ENCODE measurements at places on chromosomes 3 and 15.

DNA sequence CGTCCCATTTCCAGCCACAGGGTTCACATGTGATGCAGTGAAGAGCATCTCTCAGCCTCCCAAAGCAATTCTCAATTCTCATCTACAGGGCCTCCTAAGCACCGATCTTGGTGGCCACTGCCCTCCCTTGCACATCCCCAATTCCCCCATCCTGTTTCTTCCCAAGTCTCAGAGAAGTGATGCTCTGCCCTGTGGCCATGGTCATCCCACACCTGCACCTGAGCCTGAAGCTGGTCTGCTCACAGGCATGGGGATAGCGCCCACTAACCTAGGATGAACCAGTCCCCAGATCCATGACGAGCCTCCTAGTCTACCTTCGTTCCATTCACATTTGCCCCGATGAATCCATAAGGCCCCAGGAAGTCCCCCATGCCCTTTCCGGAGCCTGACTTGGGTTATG is 201.5 kb downstream of the UACA start:
- no peak for DNase-seq

DNA sequence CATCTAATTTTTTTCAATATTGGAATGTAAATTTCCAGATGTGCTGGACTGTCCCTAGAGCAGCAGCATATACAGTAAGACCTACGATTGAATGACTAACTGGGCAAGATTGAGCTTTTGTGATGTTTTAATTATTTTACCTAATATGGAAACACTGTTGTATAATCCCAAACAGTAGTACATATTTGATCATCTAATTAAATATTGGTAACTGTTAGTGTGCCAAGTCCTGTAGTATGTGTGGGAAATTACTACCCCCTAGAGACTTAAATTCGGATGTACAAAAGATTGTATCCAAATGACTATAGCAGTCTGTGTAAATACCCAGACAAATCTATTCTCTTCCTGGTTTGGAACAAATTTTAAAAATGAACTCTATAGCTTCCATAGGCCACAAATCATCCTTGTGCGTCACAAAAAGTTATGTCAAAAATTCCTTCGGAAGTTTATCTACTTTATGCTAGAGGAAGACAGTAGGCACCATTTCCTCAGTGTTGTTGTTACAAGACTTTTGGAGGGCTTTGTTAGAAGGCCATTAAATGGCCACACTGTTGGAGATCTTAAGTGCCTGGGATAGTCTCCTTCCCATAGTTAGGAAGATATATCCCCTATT is 41.6 kb downstream of the NKIRAS1 start:
- DNase-seq: no peak

DNA sequence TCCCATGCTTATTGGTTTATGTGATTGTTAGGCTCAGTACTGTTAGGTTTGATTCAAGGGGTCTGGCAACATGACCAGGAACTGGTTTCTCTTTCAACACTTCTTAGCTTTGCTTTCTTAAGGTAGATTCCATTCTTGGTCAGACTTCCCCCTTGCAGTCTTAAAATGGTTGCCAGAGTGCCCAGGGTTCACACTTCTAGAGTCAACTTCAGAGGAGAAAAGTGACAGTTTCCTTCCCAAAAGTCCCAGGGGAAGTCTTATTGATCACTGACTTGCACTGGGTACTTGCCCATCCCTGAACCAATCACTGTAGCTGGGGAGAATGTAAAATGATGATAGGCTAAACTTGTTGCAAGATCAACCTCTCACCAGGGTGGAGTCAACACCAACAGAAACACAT is 14.1 kb downstream of the MGLL start:
- DNase-seq: no peak

DNA sequence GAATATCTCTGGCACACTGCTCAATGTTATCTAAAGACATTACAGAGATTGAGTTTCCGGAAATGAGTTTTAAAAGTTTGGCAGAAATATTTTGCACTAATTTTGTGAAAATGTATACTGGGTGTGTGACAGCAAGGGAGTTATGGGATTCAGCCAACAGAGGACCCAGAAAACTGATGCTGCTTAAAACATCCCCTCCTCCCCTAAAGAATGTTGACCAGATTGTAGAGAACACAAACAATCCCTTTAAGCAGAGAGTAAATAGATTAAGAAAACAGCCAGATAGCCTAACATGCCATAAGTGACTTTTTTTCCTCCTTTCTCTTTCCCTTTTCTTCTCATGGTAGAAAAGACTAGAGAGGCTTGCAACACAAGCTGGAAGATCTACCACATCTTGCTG is 928.0 kb upstream of the ALCAM start:
- no peak for DNase-seq

DNA sequence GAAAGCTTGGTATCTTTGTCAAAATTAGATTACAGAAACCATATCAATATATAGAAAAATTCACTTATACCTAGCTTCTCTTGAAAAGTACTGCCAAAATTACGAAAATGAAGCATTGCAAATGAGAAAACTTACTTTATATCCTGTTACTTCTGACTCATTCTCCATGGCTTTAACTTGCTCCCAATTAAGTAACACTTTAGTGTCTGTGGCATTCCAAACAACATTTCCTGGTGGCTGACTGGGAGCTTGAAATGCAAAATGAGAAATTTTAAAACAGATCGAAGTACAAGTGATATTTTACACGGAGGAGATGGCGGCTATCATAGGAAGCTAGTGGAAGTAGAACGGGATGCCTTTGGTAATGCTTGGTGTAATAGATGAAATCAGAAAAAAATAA is 347.3 kb downstream of the CNTN3 start:
- DNase-seq: no peak

DNA sequence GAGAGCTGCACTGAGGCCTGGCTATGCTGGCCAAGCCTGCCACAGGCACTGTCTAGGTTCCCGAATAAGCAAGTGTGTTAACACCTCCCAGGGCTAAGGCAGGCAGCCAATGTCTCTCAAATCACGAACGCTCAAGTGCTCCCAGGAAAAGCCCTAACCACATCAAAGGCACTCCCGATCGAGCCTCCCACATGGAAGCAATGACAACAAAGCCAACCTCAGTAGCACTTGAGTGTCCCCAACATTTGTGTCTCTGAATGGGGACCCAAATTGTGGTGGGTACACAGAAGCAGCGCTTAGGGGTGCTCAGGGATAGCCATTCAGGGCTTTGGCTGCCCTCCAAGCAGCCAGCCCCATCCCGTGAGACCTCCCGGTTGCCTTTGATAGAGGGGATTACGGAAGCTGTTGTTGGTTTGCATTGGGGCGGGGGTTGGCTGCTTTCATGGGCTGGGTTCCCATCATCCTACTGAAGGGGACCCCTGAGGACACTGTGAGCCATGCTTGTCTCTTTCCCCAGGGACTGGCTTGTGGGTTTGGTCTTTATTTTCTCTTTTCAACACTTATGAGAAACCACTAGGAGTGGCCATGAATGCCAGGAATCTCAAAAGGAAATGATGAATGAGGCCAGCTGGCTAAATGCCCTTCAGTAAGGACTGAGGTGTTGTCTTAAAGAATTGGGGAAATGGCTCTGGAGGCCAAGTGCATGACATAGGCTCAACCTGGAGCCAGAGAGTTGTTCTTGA is 234.1 kb upstream of the FEZF2 start:
- no peak for DNase-seq

DNA sequence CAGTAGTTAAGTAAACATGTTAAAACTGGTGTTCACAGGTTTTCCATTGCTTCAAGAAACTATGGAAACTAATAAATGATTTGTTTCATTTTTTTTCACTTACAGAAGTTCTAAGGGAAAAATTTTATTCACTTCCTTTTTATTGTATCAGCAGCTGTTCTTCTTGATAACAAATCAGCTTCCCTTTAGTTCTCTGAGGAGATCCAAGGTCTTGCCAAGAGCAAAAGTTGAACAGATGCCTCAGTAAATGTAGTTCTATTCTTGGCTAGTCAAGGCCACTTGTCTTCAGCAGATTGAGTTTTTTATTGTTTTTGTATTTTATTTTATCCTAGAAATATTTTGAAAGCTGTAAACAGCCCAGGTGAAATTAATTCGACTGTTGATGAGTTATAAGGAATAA is 41.8 kb downstream of the KCNH8 start:
- no peak for DNase-seq

- no peak for DNase-seq
These were observed 102.0 kb downstream of the OTOL1 start for GRCh38 chr3:161598639-161599038.

- no peak for DNase-seq
These were observed 11.0 kb downstream of the ETV5 start for GRCh38 chr3:186097663-186098451.

GRCh38 chr3:182596676-182597410 is 196.5 kb upstream of the ATP11B start:
- DNase-seq: no peak

DNA sequence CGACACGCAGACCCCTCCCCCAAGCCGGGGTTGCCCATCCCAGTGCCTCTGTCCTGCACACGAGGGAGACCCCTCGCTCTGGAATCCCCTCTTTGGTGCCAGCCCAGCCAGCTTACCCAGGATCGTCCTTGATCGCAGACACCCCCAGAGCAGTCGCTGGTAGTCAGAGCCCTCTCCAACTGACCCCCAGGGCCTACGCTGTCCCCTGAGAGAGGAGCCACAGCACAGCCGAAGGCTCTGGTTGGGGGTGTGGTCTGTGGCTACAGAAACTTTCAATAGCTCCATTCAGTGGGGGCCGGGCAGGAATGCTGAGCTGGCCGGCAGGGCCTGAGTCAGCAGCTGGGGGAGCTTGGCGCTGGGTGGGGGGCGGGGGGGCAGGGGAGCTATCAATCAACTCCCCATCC is at the start of gene LCTL:
TSS of gene LCTL (minus strand) at position 258 of the 404 bp plus-strand sequence. CDS start 633 bp downstream, outside the sequence.
- DNase-seq: no peak

DNA sequence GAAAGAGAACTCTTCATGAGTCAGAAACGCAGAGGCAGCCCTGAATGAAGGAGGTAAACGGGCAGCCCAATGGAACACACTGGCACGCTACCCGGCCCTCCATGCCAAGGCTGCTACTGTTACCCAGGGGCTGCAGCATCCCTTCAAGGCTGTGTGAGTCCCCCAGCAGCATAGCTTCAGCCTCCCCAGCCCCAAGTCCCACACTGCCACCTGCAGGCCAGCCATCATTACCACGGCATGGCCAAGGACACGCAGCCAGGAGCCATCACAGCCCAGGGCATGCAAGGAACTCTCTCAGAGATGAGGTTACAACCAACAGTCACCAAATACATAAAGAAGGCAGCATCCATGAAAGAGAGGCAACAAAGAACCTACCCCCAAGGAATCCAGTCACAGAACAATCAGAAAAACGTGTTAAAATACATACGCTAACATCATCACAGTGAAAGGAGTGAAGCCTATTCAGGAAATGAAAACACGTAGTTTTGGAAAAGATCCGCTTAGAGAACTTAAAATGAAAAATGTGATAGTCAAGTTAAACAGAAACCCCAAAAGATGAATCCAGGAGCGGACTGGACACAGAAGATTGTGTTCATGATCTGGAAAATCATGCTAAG is 22.4 kb downstream of the PLA2G4F start:
- peak; percentile 18 for DNase-seq

DNA sequence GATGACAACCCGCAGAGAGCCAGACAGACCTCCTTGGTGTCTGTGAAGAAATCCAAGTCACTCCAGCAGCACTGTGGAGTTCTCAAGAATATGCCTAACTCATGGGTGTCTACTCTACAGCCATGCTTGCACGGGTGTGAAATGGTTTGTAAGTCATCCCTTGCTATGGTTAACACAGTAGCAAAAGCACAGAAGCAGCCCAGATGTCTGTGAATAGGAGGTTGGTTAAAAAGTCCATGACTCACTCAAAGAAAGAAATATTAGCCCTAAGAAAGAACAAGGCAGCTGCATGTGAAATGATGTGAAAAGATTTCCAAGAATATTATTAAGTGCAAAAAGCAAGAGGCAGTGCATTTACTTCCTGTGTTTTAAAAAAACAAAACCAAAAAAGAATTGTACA is 12.1 kb upstream of the LIMD1 start:
- DNase-seq: no peak

DNA sequence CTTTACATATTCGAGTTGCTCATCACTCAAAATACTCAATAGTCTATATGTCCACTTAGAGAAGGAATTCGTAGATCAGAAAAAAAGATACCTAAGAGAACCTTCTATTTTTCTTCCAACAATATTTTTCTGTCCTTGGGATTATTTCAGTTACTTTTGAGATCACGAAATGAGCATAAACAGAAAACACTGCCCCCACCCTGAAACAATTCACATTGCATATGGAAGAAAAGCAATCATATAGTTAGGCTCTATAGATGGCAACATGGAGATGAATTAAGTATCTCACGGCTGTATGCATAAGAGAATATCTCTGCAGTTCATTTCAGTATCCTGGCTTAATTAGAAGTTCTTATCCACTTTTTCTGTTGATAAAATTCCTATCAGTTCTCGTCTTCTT is 391.1 kb downstream of the FGF12 start:
- no peak for DNase-seq

DNA sequence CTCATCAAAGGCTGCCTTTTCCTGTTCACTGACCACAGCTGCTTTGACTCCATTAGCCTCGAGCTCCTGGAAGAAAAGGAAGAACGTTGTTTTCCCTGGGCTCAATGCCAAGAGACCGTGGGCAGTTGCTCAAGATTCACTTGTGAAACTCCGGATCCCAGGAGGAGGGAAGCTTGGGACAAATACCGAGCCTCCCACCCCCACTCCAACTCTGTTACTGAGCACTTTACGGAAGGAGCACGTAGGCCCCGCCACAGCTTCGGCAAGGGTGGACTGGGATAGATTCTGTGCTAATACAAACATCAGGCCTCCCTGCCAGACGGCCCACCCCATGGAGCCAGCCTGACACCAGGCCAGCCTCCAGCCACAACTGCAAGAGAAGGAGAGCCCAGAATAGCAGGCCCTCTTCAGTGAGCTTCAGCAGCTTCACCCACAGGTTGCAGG is 10.8 kb upstream of the FANCD2 start:
- no peak for DNase-seq

Data from CD4-positive, alpha-beta T cell treated with Interleukin-6 at 100 ng/mL for 8 hours (primary cell).